Osteocyte (in vitro differentiated cells): ENCODE measurements at places on chromosomes 3 and 15. TPM values are rescaled to one million over a fixed set of nuclear protein-coding genes. Genes with fewer than 3 reads are reported as not detected.

DNA sequence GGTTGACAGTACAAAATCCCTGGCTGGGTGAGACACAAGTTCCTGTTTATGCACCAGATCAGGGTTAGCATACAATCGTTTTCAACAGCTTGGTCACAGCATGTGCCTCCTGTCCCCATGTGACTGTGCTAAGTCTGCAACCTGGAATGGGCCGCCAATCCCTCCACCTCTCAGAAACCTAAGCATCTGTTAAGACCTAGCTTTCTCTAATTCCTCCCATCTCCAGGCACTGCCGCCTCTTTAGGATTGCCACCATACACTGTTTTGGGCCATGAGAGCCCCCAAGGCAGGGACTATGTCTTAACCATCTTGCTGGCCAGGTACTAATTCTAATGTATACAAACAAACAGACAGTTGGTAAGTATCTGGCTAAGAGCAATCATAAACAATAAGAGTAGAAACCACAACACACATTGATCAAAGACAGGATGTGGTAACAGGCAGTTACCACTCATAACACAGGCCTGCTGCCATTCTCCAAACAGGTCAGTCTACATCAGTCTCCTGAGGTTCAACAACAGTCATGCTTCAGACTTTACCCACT lies 25.6 kb downstream of the SEC22C start:
- H3K4me1 ChIP-seq: no peaks in the 10 kb centered on the region
- no peak overlapping the region for H3K4me3 ChIP-seq
- no peak for DNase-seq
- H3K27me3 ChIP-seq: no peaks in the 10 kb centered on the region
- H3K36me3 ChIP-seq: peaks cover 47% of the 10 kb centered on the region
- H3K27ac ChIP-seq: no peak overlapping the region

DNA sequence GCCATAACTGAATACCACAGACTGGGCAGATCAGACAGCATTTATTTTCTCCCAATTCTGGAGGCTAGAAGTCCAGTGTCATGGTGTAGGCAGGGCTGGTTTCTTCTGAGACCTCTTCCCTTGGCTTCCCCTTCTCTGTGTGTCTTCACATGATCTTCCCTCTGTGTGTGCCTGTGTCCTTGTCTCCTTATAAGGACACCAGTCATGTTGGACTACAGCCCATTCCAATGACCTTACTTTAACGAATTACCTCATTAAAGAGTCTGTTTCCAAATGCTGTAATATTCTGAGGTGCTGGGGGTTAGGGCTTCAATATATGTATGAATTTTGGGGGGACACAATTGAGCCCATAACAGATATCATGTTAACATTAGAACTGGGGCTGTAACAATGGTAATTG lies 13.3 kb upstream of the RARRES1 start:
- peaks cover 8% of the 10 kb centered on the region for H3K36me3 ChIP-seq
- DNase-seq: no peak
- peaks cover 6% of the 10 kb centered on the region for H3K4me1 ChIP-seq
- H3K27ac ChIP-seq: no peak overlapping the region

- H3K27ac ChIP-seq: no peak overlapping the region
- DNase-seq: no peak
- H3K4me3 ChIP-seq: no peak overlapping the region
- H3K4me1 ChIP-seq: no peaks in the 10 kb centered on the region
- peaks cover 8% of the 10 kb centered on the region for H3K27me3 ChIP-seq
These were observed 170.2 kb upstream of the LRRC3B start for GRCh38 chr3:26452363-26452762.

GRCh38 chr3:10300087-10300486 lies 7.3 kb upstream of the GHRL start:
- H3K4me3 ChIP-seq: no peak overlapping the region
- no peak overlapping the region for H3K27ac ChIP-seq
- no peaks in the 10 kb centered on the region for H3K4me1 ChIP-seq
- peaks cover 41% of the 10 kb centered on the region for H3K36me3 ChIP-seq

- H3K27me3 ChIP-seq: no peaks in the 10 kb centered on the region
- no peak for DNase-seq
- no peaks in the 10 kb centered on the region for H3K4me1 ChIP-seq
- H3K36me3 ChIP-seq: no peaks in the 10 kb centered on the region
- H3K4me3 ChIP-seq: no peak overlapping the region
- no peak overlapping the region for H3K27ac ChIP-seq
These were observed 41.4 kb downstream of the ZDHHC19 start for GRCh38 chr3:196169836-196170240.

GRCh38 chr3:112379020-112379690 lies 46.2 kb downstream of the CD200 start:
- H3K27me3 ChIP-seq: peaks cover 2% of the 10 kb centered on the region
- no peaks in the 10 kb centered on the region for H3K36me3 ChIP-seq
- no peak overlapping the region for H3K4me3 ChIP-seq
- H3K27ac ChIP-seq: no peak overlapping the region

- no peaks in the 10 kb centered on the region for H3K4me1 ChIP-seq
- no peak overlapping the region for H3K27ac ChIP-seq
- no peak overlapping the region for H3K4me3 ChIP-seq
- no peaks in the 10 kb centered on the region for H3K36me3 ChIP-seq
- no peaks in the 10 kb centered on the region for H3K27me3 ChIP-seq
These were observed 247.9 kb downstream of the SATB1 start for GRCh38 chr3:18177271-18177670.

DNA sequence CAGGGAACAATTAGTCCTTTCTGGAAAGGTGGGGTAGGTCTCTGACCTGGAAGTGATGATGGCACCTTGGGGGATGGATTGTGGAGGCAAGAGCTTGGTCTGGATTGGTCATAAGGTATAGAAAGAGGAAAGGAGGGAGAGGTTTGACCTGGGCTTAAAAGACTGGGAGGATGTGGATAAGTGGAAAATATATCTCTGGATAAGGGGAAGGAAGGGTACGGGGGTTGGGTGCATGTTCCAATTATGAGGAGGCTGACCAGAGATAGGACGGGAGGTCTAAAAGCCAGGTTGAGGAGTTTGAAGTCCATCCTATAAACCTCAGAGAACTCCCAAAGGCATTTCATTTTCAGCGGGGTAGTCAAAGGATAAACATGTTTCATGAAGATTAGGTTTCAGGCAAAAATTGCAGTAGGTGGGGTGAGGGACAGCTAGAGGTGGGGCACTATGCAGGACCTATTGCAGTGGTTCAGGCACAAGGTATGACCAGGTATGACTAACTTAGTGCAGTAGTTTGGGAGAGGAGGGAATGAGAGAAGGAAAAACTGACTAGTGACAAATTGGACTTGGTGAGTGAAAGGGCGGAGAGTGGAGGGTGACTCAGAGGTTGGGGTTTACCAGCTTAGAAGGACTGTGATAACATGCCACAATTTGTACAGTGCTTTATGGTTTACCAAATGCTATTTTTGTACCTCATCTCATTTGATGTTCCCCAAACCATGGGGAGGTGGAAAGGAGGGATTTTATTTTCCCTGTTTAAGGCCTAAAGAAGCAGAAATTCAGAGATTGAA lies 10.7 kb downstream of the PDE8A start:
- no peak for DNase-seq
- no peak overlapping the region for H3K27ac ChIP-seq
- H3K36me3 ChIP-seq: no peaks in the 10 kb centered on the region
- no peak overlapping the region for H3K4me3 ChIP-seq

GRCh38 chr15:65778269-65778668 lies 13.8 kb downstream of the DENND4A start:
- no peaks in the 10 kb centered on the region for H3K36me3 ChIP-seq
- H3K27ac ChIP-seq: no peak overlapping the region
- H3K4me1 ChIP-seq: peaks cover 4% of the 10 kb centered on the region
- H3K4me3 ChIP-seq: no peak overlapping the region
- DNase-seq: no peak

TRPM7 gene
- total RNA-seq: 51.8 and 53.6 TPM in 2 replicates

SACM1L gene
- 38.3 and 40.8 TPM in 2 replicates for total RNA-seq
